Pons (tissue), 1 donor: ENCODE measurements at places on chromosomes 5 and 9.

GRCh38 chr5:90612919-90613318, 54.3 kb downstream of the ADGRV1 start:
- DNase-seq, result no peak

GRCh38 chr9:75967556-75967955, 77.1 kb downstream of the PCSK5 start:
- no peak for DNase-seq

- DNase-seq, result no peak
Observed at GRCh38 chr5:61784341-61784740, 452.3 kb downstream of the ZSWIM6 start.

DNA sequence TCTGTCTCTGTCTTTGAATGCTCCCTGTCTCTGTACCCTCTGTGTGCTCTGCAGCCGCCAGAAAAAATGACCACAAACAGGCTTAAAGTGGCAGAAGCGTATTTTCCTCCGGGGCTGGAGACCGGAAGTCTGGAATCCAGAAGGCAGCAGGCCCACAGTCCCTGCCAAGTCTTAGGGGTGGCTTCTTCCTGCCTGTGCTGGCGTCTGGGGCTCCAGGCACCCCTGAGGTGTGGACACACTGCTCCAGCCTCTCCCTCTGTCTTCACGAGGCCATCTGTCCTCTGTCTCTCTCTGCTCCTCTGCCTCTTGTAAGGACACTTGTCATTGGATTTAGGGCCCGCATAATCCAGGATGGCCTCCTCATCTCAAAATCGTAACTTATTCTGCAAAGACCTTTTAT, 298.4 kb upstream of the IRX4 start:
- no peak for DNase-seq

DNA sequence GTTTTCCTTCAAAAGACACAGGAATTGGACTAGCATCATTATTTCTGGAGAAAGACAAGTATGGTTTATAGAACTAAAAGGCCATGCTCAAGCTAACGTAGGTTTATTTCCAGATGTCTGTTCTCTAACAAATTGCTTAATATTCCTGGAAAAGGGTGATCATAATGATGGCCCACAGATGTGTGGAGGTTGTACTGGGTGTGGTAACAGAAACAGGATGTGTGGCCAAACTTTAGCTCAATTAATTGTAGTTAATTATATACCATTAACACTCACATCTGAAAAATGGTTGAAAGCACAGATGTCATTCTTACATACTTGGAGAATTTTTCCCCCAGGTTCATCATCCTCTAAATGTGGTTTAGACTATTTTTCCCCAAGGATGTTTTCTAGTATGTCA, 292.7 kb upstream of the RASA1 start:
- no peak for DNase-seq

DNA sequence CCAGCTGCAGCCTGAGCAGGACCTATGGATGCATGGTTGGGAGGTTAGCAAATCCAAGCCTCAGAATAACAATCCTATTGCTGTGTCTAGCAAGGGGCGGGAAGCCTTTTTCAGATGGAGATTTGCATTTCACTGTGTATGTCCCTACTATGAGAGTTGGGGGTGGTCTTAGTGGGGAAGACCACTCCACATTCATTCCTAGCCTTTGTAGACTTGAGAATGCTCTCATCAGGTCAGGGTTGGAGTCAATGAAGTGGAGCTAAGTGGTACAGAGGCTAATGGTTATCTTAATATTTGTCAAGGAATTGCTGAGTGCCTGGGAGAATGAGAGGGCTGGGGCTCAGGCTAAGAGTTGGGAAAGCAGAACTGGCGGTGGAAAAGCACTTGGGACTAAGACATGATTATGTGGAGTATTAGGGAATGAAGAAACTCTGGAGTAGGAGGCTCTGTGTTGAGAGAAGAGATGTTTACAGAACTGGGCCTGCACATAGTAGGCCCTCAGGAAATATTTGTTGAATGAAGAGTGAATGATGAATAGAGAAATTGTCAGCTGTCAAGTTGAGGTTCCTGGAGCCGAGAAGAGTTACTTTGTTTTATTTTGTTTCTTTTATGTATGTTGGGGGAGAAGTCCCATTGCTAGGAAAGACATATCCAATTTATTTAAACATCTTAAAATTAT, 175.5 kb upstream of the SPRY4 start:
- DNase-seq, result no peak

GRCh38 chr9:134035041-134036039, 10.1 kb downstream of the BRD3OS start:
- DNase-seq, result no peak

- DNase-seq, result no peak
Observed at GRCh38 chr9:6681957-6682501, 36.5 kb upstream of the GLDC start.

DNA sequence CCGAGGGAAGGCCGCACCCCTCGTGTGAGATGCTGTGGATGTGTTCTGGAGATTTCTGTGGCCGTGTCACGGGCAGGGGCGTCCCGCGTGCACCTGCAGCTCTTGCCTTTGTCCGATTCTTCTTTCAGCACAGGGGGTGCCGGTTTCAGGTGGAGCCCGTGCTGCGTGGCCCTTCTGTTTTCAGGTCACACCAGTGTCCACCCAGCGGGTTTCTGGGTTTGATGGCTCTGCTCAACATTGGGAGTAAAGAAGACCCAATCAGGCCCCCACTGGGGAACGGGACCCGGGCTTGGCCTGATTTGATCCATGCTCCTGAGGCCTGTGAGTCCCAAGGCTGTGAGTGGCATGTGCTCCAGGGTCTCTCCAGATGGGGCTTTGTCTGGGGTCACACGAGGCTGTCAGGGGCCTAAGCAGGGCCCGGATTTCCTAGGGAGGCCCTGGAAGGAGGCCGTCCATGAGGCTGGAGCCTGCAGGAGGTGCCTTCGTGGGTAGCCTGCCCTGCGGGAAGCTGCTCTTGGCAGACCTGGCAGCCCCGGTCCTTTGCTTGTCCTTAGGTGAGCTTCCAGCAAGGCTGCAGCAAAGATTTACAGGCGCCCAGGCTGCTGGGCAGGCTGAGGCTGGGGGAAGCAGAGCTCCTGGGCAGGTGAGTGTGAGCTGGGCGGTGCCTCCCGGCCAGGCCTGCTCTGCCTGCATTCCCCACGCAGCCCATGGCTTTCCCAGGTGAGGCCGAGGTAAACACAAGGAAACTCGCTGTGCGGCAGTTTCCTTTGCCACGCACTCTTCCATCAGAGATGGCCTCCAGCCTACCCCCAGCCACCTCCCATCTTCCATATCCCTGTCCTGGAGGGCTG, 12.8 kb downstream of the MRPL36 start:
- DNase-seq, result no peak

- DNase-seq, result no peak
Observed at GRCh38 chr5:40437452-40437861, 242.3 kb upstream of the PTGER4 start.

DNA sequence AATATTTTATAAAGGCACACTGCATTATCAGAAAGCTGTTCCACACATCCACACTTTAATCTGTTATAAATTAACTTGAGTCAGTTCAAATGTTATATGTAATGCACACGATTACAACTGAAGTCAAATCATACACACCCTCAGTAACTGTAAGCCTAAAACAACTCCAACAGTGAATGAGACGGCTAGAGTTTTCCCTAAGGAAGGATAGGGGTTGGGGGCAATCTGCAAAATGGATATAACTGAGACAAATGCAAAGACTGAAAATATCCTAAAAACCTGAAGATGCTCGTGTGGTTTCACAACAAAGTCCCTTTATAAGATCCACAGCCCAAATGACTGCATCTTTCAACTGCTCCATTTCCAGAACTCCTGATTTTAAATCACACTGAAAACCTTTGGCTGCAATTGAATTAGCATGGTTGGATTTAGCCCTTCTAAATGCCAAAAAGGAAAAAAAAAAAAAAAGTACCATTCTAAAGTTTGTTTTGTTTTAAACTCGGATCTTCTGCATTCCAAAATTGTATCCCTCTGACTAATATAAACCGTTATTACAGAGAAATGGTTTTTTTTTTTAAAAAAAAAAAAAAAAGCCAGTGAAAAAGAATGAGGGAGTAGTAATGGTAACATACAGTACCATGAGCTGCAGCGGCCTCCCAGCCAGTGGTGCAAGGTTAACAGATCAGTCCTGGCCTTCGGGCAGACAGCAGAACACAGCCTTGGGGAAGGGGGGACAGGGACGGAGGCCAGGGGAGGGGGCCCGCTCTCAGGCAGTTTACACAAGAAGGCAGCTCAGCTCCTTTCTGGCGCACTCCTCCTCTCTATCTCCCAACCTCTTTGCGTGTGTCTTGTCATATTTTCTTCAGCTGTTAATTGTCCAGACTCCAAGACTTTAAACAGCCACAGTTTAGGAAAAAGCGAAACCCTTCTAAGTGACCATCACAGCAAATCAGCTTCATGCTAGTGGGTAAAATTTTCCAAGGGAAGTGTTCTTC, 166.1 kb downstream of the BNC2 start:
- peak; percentile 9 for DNase-seq

DNA sequence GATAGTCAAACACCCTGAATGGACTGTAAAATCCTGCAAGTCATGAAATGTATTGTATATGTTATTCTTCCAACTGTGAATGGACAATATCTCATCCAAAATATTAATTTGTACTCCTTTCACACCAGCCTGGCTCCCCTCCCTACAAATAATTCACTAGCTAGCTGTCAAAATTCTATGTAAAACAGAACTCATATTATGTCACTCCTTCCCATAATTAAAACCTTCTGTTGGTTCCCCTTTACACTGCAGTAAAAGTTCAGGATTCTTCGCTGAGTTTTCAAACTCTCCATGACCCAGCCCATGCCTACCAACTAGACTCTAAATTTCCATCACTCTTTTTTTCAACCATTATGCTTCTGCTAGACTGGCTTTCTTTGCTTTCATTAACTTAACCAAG, 857.1 kb downstream of the TAF11L14 start:
- DNase-seq, result no peak

DNA sequence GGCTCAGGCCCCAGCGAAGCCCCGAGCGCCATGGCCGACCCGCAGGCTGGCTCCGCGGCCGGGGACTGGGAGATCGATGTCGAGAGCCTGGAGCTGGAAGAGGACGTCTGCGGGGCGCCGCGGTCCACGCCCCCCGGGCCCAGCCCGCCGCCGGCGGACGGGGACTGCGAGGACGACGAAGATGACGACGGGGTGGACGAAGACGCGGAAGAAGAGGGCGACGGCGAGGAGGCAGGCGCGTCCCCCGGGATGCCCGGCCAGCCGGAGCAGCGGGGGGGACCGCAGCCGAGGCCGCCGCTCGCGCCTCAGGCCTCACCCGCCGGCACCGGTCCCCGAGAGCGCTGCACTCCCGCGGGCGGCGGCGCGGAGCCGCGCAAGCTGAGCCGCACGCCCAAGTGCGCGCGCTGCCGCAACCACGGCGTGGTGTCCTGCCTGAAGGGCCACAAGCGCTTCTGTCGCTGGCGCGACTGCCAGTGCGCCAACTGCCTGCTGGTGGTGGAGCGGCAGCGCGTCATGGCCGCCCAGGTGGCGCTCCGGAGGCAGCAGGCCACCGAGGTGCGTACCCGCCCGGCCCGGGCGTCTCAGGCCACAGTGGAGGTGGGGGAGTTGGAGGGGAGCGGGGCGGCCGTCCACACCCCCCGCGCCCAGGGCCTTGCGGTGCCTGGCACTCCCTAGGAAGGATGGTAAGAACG, 1.6 kb downstream of the DMRT2 start:
- DNase-seq, result peak; percentile 63

GRCh38 chr5:57676222-57677098, 193.8 kb upstream of the ACTBL2 start:
- DNase-seq, result no peak

DNA sequence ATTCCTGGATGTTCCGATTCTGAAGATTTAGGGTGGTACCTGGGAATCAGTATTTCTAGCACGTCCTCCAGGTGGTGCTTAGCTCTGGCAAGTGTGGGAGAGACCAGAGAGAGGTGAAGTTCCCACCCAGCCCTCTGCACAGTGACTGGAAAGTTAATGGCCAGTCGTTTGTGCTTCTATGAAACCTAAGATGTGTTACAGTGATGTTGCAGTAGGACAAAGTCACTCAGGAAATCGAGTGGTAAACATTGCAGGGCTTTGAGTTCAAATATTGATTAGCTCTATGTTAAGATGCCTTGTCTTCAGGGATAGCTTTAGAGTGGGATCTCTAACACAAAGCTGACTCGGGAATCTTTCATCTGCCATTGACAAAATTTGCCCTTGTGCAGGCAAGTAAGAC, 55.6 kb downstream of the PIK3R1 start:
- no peak for DNase-seq

GRCh38 chr9:110971234-110971633, 67.0 kb downstream of the LPAR1 start:
- peak; percentile 66 for DNase-seq

DNA sequence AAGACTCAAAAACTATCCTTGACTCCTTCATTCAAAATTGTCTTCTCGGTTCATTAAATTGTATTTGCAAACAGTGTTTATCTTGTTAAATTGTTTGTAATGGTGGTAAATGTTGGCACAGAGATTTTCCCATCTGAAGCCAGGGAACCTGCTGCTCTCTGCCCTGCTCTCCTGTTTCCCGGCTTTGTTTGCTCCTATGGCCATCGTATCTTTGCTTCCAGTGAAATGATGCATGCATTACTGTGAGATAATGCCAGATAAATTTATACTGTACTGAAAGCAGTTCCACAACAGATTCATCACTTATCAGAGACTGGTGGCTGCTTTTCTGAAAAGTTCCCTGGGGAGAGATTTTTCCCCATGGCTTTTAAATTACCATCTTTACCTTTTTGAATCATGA, 81.4 kb downstream of the CD180 start:
- no peak for DNase-seq

DNA sequence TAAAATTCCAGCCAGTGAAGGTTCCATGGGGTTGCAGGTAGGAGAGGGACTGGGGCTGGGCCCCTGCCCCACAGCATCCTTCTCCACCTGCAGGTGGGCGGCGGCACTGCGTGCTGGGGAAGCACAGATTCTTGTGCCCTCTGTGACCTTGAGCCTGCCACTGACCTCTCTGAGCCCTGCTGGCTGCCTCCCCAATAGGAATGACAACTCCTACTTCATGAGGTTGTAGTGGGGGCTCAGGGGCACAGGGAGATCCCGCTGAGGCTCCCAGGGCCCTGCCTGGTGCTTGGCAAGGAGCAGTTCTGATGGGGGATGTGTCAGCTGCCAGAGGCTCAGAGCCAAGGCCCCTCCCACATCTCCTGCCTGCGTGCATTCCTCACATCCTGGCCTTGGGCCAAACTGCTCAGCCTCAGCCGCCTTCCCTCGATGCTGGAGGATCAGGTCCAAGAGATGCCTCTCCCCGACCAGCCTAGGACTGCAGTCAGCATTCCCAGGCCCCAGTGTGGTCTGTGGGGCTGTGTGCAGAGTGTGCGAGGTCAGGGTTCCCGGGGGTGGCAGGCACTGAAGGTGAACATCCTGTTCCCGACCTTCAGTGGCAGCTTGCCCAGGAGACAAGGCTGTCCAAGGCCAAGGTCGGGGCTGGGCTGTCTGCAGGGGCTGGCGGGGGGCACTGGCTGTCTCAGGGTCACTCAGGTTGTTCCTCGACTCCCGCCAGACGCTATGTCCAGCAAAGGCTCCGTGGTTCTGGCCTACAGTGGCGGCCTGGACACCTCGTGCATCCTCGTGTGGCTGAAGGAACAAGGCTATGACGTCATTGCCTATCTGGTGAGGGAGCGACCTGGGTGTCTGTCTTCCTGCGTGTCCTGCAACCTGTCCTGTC, 7.0 kb downstream of the ASS1 start:
- DNase-seq, result no peak

GRCh38 chr9:9229269-9229668, 1383.5 kb downstream of the PTPRD start:
- DNase-seq, result no peak
